ENCODE measurements at places on chromosomes 11 and 22.

DNA sequence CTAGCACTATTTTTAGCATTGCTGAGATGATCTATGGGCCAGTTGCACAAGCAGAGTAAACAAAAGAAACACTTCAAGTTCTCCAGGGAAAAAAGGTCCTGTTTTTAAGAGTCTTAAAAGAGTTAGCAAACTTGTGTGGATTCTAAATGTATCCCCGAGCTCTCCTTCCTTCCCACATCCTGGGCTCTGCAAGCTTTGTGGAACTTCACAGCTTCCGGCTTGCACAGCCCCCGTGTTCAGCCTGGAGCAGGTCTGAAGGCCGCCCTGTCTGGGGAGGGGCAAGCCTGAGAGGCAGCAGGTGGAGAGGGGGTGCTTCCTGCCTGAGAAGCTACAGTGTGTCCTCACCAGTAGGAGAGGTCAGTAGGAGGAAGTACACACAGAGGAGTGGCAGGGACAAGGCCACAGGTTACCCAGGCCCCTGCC, 35.1 kb upstream of the SUSD2 start:
- DNase-seq, result no peak

- DNase-seq, result peak; percentile 35
Measured at GRCh38 chr11:12674936-12675696, 895 bp downstream of the TEAD1 start.

DNA sequence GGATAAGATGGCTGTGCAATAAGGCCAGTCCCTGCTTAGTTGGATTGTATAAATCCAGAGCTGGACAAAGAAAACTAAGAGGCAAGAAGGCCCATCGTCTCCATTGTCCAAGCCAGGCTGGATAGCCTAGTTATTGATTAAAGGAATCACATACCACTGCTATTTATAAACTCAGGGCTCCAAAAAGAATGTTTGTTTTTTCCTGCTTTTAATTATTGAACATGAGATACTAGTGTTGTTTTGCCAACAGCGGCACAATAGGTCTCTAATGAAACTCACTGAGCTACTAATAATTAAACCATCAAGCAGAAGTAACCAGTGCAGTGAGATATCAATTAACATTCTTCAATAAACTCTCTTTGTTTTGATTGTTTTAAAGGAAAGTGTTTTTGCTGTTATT, 259.7 kb downstream of the INSC start:
- no peak for DNase-seq

- DNase-seq, result no peak
Measured at GRCh38 chr11:111792314-111792713, 26.1 kb upstream of the PPP2R1B start.

DNA sequence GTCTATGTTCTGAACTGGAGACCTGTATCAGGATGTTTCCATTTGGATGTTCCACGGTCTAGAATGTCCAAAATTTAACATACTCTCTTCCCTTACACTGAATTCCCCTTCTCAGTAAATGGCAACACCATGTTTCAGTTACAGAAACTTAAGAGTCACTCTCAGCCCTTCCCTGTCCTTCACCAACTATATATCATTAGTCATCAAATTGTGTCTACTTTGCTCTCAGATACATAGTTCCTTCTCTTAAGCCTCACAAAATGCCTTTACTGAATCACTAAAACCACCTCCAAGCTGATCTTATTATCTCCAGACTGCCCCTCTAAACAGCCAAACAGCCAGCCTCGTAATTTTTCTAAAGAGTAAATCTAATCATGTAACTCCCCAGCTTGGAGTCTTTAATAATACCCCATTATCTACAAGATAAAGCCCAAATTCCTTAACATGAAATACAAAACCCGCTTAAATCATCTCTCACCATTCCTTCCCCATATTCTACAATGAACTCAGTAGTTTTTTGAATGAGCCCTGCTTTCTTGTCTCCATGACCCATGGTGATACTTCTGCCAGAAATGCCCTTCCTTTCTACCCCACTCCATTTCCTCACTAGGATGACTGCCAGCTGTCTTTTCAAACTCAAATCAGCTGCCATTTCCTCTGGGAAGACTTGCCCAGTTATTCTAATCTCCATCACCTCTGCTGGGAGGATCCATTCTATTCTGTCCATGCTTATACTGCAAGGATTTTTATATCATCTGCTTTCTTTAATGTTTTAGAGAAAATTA, 102.7 kb upstream of the ARHGAP42 start:
- DNase-seq, result no peak

- no peak for DNase-seq
Measured at GRCh38 chr11:27317751-27318150, 45.3 kb downstream of the CCDC34 start.

DNA sequence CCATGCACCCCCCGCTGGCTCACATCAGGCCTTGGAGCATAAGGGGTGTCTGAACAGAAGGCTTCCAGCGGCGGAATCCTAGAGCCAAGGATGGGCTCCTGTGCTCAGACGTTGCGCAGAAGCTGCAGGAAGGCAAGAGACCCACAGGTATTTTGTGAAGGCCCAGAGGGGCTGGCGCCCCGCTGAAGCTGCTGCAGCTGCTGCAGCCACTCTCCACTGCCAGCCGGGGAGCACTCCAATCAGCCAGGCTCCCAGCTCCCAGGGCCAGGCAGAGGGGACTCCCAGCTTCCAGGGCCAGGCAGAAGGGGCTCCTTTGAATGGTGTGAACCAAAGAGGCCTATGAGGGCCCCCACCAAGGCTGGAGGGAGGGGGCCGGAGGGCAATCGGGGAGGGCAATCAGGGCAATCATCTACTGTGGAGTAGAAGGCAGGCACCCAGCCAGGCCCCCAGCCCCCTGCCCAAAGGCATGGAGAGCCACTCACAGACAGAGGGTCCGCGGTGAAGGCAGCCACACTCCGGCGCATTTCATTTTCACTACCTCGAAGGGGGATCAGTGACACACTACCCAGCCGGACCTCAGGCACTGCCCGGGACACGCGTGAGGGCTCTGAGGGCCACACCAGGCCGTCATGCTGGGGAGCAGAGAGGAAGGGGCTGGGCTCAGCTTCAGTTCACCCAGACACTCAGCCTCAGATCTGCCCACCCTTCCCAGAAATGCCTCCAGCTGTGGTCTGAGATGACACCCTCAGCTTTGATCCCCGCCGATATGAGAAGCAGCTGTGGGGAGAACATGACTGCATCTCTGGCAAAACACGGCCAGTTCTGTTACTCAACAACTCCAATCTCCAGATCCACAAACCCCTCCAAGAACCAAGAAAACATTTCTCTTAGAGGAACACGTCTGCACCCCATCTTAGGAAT, 11.6 kb upstream of the PDE2A start:
- no peak for DNase-seq

GRCh38 chr22:45828841-45829240, 148.1 kb downstream of the WNT7B start:
- no peak for DNase-seq

DNA sequence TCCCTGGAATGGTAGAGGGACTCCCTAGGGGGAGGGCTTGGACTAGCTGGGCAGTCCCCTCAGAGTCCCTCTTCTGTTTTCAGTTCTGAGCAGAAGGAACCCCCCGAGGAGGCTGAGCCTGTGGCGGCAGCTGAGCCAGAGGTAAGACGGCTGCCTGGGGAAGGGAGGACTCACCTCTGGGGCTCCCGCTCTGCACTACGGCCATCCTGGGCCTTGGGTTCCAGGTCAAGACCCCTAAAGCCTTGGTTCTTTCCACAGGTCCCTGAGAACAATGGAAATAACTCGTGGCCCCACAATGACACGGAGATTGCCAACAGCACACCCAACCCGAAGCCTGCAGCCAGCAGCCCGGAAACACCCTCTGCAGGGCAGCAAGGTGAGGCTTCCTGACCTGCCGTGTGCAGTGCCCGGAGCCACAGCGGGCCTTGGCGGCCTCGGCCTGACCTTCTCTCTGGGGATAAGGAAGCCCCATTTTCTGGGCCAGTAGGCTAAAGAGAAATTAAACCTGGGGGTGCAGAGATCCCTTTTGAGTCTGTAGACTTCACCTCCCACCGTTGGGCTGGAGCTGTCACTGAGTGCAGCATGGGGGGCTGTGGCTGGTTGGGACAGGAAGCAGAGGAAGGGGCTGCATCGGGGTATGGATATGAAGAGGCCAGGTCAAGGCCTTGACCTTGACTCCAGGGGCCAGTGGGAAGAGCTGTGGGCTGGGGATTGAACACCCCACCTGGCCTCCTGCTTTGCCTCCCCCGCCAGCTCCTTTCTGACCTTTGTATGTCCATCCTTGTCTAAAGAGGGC, 15.0 kb downstream of the INCENP start:
- no peak for DNase-seq

- DNase-seq, result no peak
Measured at GRCh38 chr11:10397226-10397987, 57.7 kb upstream of the AMPD3 start.

DNA sequence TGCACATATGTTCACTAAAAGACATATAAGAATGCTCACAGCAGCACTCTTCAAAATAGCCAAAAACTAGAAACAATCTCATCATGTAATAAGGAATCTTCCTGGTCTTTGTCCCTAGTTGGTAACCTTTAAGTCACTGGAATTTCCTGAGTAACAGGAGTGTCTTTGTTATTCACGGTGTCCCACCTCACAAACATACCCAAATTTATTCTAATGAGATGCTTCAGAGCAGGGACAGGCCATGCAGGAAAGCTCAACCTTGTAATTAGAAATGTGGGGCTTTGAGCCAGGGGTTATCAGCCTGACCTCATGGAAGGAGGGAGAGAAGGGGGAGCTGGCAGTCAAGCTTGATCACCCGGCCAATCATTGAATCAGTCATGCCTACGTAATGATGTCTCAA, 40.3 kb upstream of the NFRKB start:
- DNase-seq, result no peak

- DNase-seq, result no peak
Measured at GRCh38 chr11:130719220-130719915, 196.9 kb downstream of the SNX19 start.

GRCh38 chr22:38837414-38837928, 6.4 kb downstream of the NPTXR start:
- DNase-seq, result no peak

GRCh38 chr11:15055620-15056356, 17.6 kb upstream of the CALCB start:
- no peak for DNase-seq

DNA sequence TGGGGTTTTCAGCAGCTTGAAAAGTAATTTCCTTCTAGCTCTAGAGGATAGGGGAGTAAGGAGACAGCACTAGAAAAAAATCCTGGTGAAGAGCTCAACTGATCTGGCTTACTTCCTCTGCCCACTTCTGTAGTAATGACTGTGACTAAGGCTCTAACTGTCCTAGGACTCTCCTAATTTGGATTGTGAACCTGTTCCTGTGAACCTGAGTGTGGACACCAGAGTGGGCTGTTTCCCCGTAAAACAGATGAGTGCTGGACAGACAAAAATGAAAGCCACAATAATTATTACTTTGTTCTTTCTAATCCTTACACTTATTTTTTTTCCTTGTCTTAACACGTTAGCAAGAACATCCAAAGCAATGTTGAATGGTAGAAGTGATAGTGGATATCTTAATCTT, 154.1 kb downstream of the AASDHPPT start:
- DNase-seq, result peak; percentile 0

- no peak for DNase-seq
Measured at GRCh38 chr22:43153899-43154298, 2.5 kb downstream of the TSPO start.

DNA sequence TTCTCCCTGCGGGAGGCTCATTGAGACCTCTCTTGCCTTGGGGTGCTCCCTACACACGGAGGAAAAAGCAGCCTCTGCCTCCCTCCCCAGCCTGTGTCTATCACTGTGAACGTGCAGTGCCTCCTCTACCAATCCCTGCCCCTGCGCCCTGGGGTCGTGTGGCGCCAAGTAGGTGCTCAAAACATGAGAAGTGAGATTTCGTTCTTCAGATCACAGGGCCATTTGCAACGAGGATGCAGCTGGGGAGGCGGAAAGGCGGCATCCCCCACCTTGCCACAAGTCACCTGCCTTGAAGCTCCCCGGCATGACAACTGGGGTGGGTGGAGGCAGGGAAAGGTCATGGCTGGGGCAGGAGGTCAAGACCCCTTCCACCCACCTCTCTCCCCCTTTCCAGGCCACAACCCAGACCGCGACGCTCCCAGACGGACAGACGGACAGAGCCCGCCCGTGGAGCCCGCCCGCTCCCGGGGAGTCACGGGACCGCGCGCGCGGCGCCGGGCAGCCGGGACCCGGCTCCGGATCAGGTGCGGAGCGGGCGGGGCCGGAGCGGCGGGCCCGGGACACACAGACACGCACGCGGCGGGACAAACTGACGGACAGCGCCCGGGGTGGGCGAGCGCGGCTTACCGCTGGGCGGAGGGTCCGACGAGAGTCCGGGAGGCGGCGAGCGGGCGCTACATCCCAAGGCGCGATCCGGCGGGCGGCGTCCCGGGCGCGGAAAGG, 485 bp downstream of the KCNJ4 start:
- DNase-seq, result no peak

- DNase-seq, result no peak
Measured at GRCh38 chr22:26577081-26577480, 12.9 kb downstream of the TPST2 start.

- no peak for DNase-seq
Measured at GRCh38 chr11:78607696-78608095, 33.0 kb upstream of the NARS2 start.

DNA sequence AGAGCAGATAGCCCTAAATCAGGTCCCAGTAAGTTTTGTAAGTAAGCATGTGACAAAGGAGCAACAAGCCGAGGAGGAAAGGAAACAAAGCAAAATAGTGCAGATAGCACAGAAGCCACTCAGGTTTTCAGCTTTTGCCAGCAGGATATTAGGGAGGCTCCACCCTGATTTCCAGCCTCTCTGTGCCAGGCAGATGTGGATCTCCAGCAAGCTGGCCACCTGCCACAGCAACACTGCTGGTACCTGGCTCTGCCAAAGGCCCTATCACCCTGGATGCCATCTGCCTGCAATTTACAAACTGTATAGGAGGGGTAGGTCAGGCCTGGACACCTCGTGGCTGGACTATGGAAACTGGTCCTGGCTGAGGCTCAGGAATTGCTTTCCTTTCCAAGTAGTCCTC, 12.2 kb upstream of the NNMT start:
- DNase-seq, result no peak

DNA sequence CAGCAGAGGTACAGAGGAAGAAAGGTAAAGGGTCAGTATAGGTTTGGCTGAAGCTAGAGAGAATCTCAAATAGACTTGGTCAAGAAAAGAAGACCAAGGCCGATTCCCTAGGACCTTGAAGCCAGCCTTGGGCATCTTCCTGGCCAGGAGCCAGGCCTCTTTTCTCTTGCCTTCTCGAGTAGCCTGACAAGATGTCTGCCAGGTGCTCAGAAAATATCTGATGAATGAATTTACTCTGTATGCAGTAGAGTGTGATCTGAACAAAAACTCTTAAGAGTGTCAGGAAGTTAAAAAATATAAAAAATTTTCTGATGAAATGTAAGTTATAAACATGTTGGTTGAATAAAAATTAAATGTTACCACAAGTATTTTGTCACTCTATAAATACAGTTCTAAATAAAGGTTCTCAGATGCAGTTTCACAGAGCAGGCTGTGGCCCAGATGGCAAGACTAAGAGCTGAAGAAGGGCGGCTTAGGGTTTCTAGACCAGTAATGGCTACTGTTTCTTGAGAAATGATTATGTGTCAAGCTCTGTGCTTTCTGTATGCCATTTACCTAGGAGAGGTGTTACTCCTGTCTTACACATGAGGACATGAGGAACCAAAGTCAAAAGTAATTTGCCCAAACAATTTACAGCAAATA, 98.1 kb downstream of the ATXN10 start:
- no peak for DNase-seq

- DNase-seq, result peak; percentile 35
Measured at GRCh38 chr11:26331911-26332571, at the start of gene ANO3. TSS of gene ANO3 (plus strand) at chr11:26332130. CDS start at chr11:26332276, 146 bp downstream.

Data from cerebellum (tissue), 4 donors.